ENCODE measurements at places on chromosomes 5 and 9. TPM values are rescaled to one million over a fixed set of nuclear protein-coding genes. Genes with fewer than 3 reads are reported as not detected.

Gene PDCD1LG2
- 0.62 TPM for total RNA-seq

Gene CCDC152
- 12.9 TPM for total RNA-seq

Gene RNF145
- 128 TPM for total RNA-seq

Gene ASS1
- total RNA-seq = 9.8 TPM

Gene KIF24
- 0.78 TPM for total RNA-seq

Gene DENND4C
- 118 TPM for total RNA-seq

Gene TXNDC8
- not detected for total RNA-seq

Gene PRSS3
- not detected for total RNA-seq

Gene ELAVL2
- total RNA-seq = 297 TPM

Gene WNT8A
- not detected for total RNA-seq

Gene DMRT3
- 0.16 TPM for total RNA-seq

Gene ROR2
- total RNA-seq = 0.94 TPM

Gene PGM5
- total RNA-seq = 5.6 TPM

Gene GABRA1
- 18.2 TPM for total RNA-seq

Gene OSMR
- 2.0 TPM for total RNA-seq

Gene SOWAHA
- total RNA-seq = 5.1 TPM

Gene RNF38
- total RNA-seq = 46.8 TPM
